Smooth muscle cell of trachea (primary cell): ENCODE measurements at places on chromosomes 7 and 10. TPM values are rescaled to one million over a fixed set of nuclear protein-coding genes. Genes with fewer than 3 reads are reported as not detected.

CLCN1 gene
- not detected in 2 replicates for total RNA-seq

CALML5 gene
- not detected in 2 replicates for total RNA-seq

AS3MT gene
- total RNA-seq: 6.4 and 7.6 TPM in 2 replicates

HERC4 gene
- total RNA-seq: 74.6 and 119 TPM in 2 replicates

MYPN gene
- 0.15 and 0.33 TPM in 2 replicates for total RNA-seq

SFTPA1 gene
- not detected in 2 replicates for total RNA-seq

MBL2 gene
- not detected in 2 replicates for total RNA-seq

CRYGN gene
- total RNA-seq: 0.58 and 0.83 TPM in 2 replicates
